ENCODE measurements at places on chromosomes 6 and 20. TPM values are rescaled to one million over a fixed set of nuclear protein-coding genes. Genes with fewer than 3 reads are reported as not detected.

Gene IYD
- not detected for total RNA-seq

Gene OXT
- total RNA-seq, result not detected

Gene OPRL1
- 0.52 TPM for total RNA-seq

Gene SLC22A16
- total RNA-seq, result 1.0 TPM

Gene XKR7
- not detected for total RNA-seq

Gene DZANK1
- total RNA-seq, result 1.0 TPM

Gene PRR18
- 0.52 TPM for total RNA-seq
